ENCODE measurements at places on chromosomes 1 and 21.

DNA sequence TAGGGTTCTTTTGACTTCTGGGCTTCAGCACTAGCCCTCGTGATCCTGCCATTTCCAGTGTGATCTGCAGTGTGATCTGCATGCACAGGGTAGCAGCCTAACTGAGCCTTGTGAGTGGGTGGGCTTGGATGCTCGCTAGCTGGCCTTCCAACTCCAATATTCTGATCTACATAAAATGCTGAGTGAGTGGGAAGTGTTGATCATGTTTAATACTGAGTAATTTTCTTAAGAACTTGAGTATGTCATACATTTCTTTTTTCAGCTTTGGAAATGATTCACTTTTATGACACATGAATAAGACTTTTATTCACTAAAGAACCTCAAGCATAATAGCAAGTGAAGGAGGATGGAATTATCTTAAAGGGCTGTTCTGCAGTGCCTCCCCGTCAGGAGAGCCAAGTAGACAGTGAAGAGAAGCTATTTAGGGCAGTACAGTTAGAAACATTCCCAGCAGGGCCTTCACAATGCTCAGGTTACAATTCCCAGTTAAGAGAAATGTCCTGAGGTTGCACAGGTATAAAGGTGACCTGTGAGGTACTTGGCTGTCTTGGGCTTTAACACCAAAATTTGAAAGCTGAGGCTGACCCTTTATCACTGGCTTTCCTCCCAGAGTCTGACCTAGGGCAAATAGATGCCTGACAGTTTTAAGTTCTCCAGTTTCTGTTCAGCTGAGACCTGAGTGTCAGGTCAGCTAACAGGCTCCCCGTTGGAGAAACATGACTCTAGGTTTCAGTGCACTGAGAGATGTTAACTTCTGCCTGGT lies 29.1 kb upstream of the LRRC8C start:
- DNase-seq, result no peak

DNA sequence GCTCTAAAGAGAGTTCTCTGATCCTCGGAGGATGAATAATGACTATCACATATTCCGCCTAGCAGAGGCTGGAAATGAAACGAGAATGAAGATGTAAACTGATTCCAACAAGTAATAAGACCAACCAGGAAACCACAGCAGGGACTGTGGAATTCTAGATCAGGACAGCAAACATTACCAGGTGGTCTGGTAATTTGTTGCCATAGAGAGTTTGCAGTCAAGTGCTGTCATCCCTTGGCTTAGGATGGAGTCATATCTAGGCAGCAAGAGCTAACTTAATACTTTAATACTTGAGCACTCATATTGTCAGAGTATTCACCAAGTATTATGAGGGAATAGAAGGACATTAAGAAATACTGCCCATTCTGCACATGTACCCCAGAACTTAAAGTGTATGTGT lies 45.1 kb upstream of the MUTYH start:
- no peak for DNase-seq

- no peak for DNase-seq
Observed at GRCh38 chr1:9265968-9266367, 26.7 kb upstream of the SPSB1 start.

DNA sequence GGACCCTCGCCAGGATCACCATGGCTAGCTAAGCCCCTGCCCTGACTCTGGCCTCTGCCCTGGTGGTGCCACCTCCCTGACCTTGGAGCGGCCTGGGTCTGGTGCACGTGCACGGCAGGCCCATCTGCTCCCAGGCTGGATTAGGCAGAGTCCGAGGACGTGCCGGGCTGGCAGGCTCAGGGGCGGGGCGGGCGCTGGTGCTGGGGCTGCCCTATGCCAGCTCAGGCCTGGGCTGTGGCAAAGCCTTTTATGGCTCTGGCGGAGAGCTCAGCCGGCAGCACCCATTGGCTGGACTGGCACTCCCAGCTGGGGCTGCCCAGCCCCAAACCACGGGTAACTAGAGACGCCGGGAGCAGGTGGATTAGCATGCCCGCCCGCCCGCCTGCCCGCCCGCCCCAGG lies 17.1 kb upstream of the EDN2 start:
- no peak for DNase-seq

- DNase-seq, result no peak
Observed at GRCh38 chr1:92365378-92366039, 66.7 kb downstream of the RPAP2 start.

- no peak for DNase-seq
Observed at GRCh38 chr1:119771016-119771415, 2.3 kb upstream of the HMGCS2 start.

DNA sequence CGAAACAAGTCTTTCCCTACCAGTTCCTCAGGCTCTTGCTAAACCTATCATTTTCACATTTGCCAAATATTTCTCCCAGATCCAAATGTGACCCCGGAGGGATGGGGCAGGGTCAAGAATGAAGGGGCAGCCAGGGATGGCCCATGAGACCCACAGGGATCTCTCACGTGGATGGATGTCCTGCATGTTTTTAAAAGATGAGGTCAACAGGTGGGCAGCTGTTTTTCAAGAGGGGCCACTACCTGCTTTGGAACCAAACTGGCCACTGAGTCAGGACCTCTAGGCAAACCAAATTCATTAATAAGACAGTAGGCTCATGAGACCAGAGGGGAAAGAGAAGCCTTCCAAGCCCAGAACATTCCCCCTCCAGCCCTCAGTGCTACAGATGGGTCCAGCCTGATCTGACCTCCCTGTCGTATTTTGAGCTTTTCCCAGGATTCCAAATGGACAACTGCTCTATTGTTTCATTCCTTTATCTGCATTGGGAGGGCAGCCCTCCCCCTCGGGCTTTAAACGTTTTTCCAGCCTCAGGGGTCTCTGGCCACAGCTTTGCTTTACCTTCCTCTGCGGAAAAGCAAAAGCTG lies 252.5 kb upstream of the IRF2BP2 start:
- no peak for DNase-seq

DNA sequence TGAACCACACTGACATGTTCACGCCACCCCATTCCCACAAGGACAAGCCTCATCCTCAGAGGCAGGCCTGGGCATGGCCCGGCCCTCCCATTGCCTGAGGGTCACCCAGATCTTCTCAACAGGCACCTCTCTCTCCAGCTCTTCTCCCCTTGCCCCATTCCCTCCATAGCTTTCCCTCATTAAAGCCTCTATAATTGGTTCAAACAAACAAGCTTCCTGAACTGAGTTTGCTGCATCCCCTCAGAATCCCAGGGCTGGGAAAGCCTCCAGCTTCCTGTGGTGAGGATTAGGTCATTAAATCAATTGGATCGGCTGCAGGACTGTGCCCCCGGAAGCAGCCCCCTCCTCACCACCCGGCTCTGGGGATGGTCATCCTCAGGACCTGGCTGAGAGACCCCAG lies 18.9 kb downstream of the CTNNBIP1 start:
- DNase-seq, result no peak

GRCh38 chr1:65002508-65003315 lies 36.4 kb upstream of the JAK1 start:
- peak; percentile 41 for DNase-seq

DNA sequence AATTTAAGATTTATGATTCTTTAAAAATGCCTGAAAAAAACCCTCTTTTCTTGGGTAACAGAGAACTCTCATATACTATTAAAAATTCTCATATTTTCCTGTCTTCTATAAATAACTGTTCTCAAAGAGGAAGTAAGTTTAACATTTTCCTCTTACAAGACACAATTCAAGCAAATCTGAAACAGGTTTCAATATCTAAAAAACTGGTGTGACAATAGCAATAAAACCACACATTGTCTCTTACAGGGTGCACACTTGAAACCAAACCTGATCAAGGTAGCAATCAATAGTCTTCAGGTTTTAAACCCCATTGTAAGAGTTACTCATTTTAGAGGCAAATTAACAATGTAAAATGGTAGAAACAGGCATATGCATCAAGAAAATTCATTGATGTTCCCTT lies 28.0 kb downstream of the FUBP1 start:
- no peak for DNase-seq

DNA sequence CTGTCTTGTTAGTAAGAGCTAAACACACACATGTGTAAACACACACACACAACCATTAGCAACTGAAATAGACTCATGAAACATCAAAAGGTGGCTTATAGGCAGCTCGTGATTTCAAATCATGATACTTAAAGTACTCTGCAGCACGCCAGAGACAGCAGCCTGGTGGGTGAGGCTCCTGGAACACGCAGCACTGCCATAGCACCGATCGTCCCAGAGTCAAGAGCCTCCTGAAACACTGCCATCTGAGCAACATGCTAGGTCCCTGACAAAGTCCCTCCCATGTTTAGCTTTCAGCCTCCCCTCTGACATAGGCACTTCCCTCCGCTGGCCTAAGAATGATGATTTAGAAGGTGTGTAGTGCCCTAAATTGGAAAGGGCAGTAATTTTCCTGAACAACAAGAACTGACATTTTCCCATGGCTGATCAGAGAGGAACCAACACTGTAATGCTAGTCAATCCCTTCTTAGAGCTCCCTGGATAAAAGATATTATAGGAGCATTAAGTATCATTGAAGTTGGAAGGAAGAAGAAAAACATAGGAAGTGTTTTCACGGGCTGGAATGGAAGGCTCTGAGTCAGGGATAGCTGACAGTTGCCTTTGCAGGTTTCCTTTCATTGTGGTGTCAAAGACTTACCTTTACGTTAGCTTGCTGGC lies 14.1 kb upstream of the DPT start:
- DNase-seq, result no peak

DNA sequence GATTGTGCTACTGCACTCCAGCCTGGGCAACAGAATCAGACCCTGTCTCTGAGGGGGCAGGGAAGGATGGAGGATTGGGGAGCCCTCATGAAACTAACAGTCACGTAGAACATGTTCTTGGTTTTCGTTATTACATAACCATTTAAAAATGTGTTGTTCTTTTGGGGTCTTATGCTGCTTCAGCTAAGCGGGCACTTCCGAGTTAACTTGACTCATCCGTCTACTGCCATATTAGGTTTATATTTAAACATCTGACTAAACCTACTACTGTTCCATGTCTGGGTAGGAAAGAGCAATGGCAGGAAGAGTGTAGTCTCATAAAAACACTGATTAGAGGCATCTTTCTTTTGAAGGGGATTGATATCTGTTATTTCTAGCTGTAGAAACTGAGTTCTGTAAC lies 59.5 kb upstream of the BMP8A start:
- DNase-seq, result no peak

GRCh38 chr1:55650444-55650843 lies 435.3 kb upstream of the USP24 start:
- no peak for DNase-seq
